ENCODE measurements at places on chromosomes 7 and 10. TPM values are rescaled to one million over a fixed set of nuclear protein-coding genes. Genes with fewer than 3 reads are reported as not detected.
A peak's percentile ranks its signal among the peaks of the same experiment; 100 is the strongest.

Gene LRGUK
- 0.13 TPM for total RNA-seq

Gene STOX1
- 0.42 TPM for total RNA-seq

Gene AGR3
- total RNA-seq: not detected

GRCh38 chr10:50538555-50539398 lies 85.0 kb downstream of the SGMS1 start:
- DNase-seq: peak; percentile 66
- H3K27me3 ChIP-seq: no peaks in the 10 kb centered on the region
- H3K36me3 ChIP-seq: no peaks in the 10 kb centered on the region
- H3K27ac ChIP-seq: peak overlapping the region; percentile 8
- H3K4me3 ChIP-seq: no peak overlapping the region

GRCh38 chr10:100987685-100988049 lies 324 bp downstream of the TWNK start:
- peak overlapping the region; percentile 87 for H3K27ac ChIP-seq
- H3K4me3 ChIP-seq: peak overlapping the region; percentile 95
- peaks cover 16% of the 10 kb centered on the region for H3K4me1 ChIP-seq

DNA sequence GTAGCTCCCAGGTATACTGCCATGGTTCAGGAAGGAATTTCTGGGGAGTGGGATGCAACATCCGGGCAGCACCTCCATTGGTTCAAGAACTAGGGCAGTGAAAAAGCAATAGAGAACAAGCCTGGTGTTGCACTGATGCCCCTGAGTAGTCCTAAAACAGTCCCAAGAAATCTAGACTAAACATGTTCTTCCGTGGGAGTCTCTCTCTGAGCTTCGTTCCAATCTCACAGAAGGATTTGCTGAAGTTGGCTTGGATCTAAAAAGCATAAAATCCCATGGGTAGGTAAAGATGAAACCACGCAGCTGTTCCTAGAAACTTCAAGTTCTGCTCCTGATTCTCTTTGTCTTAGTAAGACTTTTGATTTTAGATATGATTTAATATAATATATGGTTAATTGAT lies 154.5 kb downstream of the PLXDC2 start:
- H3K4me1 ChIP-seq: no peaks in the 10 kb centered on the region
- DNase-seq: no peak
- no peaks in the 10 kb centered on the region for H3K27me3 ChIP-seq
- no peaks in the 10 kb centered on the region for H3K36me3 ChIP-seq
- H3K27ac ChIP-seq: no peak overlapping the region
- no peak overlapping the region for H3K4me3 ChIP-seq

GRCh38 chr7:151168003-151168786 lies 701 bp upstream of the GBX1 start:
- peak; percentile 95 for DNase-seq
- no peaks in the 10 kb centered on the region for H3K36me3 ChIP-seq
- peaks cover 47% of the 10 kb centered on the region for H3K27me3 ChIP-seq
- peak overlapping the region; percentile 33 for H3K4me3 ChIP-seq
- no peak overlapping the region for H3K27ac ChIP-seq
- no peaks in the 10 kb centered on the region for H3K4me1 ChIP-seq

DNA sequence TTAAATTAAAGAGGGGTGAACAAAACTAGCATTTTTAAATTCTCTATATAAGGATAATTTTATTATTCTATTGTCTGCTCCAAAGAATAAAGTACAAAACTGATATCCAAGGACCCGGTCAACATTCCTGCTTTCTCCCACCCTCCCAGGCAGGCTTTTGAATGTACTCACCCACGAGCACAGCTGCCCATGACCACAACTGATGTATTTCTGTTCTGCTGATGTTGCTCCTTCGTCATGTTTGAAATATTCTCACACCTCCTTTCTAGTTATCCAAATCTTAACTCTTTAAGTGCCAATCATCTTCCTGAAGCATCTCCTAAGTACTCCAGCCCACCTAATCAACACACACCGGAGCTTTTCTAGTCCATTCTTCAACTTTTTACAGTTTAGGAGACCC lies 46.7 kb downstream of the CALD1 start:
- no peak overlapping the region for H3K4me3 ChIP-seq
- no peaks in the 10 kb centered on the region for H3K36me3 ChIP-seq
- no peaks in the 10 kb centered on the region for H3K27me3 ChIP-seq
- no peak overlapping the region for H3K27ac ChIP-seq
- DNase-seq: no peak

Measured in K562 (cell line).